IMR-90 (cell line): ENCODE measurements at places on chromosomes 11 and 22. TPM values are rescaled to one million over a fixed set of nuclear protein-coding genes. Genes with fewer than 3 reads are reported as not detected.

GRCh38 chr11:28903716-28904115, 795.5 kb downstream of the METTL15 start:
- peak; percentile 3 for DNase-seq

- no peak for DNase-seq
Measured at GRCh38 chr11:77506857-77507256, 33.0 kb upstream of the PAK1 start.

DNA sequence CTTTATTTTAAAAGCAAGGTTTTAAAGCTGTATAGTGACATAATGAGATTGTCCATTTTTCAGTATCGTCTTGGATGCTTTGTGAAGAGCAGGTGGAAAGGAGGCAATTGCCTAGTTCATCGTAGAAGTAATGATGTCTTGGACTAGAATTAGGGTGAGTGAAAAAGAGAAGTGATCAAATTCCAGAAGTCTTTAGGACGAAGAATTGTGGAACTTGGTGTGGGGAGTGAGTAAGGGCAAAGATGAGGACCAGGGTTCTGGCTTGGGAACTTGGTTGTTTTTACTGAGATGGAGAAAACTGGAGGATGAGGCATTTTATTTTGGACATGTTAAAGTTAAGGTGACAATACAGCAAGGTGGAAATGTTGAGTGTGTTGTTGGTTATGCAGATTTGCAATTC, 1.2 kb downstream of the ILK start:
- DNase-seq = no peak

The NOX4 gene
- 10.8 and 11.7 TPM in 2 replicates for total RNA-seq

DNA sequence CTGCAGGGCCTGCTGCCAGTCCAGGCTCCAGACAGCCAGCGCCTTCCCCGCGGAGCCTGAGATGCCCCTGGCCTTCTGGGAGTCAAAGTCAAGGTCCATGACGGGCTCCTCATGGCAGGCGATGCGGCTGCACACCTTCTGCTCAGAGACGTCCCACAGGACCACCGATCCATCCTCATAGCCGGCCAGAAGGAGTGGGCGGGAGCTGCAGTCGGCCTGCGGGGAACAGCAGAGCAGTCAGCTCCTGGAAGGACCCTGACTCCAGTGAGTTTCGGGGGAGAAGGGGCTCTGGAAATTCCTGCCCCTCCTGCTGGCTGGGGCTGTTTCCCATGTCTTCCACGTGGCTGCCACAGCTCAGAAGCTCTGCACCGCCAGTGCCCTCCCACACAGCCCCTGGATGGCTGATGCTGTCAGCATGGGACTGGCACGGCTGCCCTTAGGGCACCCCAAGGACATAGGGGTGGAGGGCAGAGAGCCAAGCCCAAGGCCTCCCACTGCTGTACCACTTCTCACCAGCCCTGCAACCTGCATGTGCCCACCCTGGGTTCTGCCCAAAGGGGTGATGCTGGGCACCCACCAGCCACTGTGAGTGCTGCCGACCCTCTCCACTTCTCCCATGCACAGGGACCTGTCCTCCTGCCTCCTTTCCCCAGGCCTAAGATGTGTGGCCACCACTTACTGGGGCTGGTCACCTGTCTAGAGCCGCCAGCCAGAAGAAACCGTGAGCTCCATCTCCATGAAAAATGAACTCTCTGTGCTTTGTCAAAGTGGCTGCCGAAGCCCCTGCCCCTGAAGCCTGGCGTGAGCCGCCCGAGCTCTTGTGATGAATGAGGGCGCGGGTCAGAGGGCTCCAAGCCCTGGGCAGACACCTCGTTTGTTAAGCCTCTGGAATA, 41.7 kb downstream of the TBX1 start:
- no peak for DNase-seq

The CENATAC gene
- total RNA-seq = 13.1 and 15.3 TPM in 2 replicates

The OR5P2 gene
- 0.28 TPM in 1 of 2 replicates, not detected in the other for total RNA-seq

DNA sequence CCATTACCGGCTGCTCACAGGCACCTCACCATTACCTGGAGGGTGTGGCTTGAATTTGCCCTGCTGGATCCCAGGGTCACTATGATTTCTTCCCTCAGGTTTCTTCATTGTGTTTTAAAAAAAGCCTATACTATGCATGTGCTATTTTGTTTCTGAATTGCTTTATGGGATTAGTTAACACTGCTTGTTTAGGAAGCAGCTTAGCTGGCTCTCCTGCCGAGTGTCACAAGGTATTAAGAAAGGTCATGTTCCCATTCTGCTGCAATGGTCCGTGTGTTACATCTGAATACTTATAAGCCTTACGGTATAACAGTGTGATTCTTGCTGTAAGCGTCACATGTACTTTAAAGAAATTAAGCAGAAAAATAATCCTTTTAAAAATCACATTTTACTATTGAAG, 380.6 kb upstream of the B3GAT1 start:
- DNase-seq = no peak

DNA sequence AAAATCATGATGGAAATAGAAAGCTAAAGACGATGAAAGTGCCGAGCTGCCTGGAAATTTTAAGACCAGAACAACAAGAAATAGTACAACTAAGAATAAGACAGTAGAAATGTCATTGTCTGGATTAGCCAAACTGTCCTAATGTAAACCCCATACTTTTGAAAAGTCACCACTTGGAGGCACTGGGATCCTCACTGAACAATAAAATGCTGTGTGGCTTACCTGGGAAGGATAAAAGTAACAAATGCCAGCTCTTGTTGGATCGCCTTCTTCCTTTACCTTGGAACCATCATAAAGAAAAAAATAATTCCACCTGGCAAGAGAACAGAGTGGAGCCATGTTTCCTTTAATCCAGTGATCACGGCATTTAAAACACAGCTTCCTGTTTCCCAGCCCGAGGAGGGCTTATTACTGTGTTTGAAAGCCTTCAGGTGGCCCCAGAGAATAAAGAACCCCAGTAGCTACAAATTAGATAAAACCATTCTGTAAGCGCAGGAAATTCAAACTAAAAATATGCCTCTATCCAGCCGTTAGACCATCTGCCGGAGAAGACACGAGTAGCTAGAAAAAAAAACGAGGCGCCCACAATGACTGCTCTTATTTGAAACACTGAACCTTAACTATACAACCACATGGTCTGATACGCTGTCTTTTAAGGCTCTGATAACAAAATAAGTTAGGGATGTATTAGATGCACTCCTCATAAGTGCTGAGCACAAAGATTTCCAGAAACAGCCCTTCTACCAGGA, 4.4 kb downstream of the HPS4 start:
- DNase-seq = no peak

GRCh38 chr11:113477321-113477720, 2.1 kb upstream of the DRD2 start:
- DNase-seq = no peak
